ENCODE measurements at places on chromosomes 1 and 21.

DNA sequence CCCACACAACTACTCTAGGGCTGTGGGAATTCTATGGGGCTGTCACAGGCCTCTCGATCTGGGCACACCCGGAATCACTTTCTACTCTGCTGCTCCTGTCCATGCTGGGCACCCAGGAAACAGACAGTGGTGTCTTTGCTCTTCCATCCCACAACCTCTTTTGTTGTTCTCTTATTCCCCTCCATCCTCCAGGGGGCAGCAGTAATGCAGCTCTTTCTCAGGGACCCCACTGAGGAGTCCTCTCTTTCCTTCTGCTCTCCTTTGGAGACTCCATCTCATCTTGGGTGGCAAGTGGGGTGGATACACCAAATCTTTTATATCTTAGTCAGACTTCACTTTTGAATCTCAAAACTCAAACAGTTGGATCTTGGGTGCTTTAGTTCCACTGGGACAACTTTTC lies 206.3 kb downstream of the HS2ST1 start:
- no peak for DNase-seq

- no peak for DNase-seq
Observed at GRCh38 chr1:66747501-66747900, 4.8 kb upstream of the DYNLT5 start.

GRCh38 chr1:166391279-166392066 lies 224.7 kb upstream of the FAM78B start:
- DNase-seq = no peak

- DNase-seq = no peak
Observed at GRCh38 chr1:244239261-244239770, 188.2 kb downstream of the ZBTB18 start.

GRCh38 chr1:61087571-61087970 lies 5.2 kb downstream of the NFIA start:
- no peak for DNase-seq

DNA sequence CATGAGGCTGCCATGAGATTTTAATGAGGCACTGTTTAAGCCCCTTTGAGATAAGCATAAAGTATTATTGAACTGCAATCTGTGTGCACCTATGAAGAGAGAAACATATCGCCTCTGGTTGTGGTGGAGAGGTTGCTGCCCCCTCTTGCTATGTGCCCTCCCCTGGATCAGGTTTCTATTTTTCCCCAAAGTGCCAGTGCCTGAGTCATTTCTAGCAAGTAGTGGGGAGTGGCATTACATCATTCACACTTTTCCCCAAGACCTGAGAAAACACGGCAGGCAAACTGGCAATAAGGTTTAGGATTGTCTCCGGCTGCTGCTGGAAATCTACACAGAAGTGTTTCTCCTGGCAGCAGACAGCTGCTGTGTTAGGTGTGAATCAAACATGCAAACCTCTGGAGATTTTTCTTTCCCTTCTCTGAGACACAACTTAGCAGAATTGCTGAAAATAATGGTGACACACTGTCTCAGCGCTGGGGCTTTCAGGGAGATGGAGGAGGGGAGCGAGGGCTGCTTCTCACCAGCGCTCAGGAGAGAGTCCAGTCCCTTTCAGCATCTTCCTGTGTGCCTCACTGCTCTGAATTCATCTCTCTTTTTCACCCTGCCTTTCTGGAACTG lies 13.7 kb upstream of the RGS16 start:
- DNase-seq = no peak

- DNase-seq = no peak
Observed at GRCh38 chr1:245016700-245017099, 138.1 kb upstream of the KIF26B start.

DNA sequence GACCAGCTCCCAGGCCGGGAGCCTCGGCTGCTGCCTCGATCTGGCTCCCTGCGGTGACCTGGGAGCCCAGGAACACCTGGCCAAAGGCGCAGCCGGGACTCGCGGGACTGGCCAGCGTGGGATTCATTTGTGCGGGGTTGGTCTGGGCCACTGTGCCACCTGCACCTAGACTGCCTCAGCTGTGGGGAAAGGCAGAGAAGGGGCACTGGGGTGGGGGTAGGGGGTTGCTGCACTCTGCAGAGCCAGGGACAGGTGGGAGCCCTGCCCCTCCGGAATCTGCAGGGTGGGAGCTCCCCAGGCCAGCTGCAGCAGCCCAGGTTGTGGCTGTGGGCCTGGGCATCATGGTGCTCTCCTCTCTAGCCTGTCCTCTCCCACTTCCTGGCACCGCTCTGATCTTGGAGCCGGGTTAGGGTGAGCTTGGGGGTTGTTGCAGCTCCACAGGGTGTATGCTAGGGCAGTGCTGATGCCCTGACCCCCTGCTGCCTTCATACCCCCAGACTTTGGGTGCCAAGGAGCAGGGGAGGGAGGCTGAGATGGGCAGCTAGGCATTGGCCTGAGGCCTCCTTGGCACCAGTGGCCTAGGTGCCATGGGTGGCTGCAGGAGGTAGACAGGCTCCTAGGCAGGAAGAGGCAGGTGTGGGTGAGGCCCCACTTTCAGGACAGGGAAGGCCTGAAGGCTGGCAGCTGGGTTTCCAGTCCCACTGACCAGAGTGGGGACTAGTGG lies 57.5 kb upstream of the ETV3 start:
- no peak for DNase-seq

GRCh38 chr21:35448876-35449599 lies 399.9 kb upstream of the RUNX1 start:
- DNase-seq = no peak

GRCh38 chr1:27787895-27788294 lies 14.9 kb downstream of the STX12 start:
- no peak for DNase-seq

DNA sequence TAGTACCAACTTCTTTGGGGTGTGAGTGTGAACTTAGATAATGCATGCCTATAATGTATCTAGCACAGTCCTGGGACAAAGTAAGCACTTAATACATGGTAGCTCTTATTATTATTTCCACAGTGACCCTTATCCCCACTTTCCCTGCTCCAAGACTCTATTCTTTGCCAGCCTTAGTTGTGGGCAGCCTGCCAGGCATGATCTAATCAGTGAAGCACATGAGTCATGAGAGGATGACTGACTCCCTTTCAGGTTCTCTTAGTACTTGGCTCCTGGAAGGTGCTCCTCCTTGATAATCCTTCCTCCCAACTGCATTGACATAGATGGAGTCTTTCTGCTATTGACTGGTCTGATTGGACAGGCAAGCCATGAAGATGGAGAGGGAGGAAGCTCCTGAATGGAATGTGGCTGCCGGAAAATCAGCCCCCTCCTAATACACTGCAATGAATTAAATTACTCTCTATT lies 17.4 kb upstream of the GNG12 start:
- DNase-seq = no peak

DNA sequence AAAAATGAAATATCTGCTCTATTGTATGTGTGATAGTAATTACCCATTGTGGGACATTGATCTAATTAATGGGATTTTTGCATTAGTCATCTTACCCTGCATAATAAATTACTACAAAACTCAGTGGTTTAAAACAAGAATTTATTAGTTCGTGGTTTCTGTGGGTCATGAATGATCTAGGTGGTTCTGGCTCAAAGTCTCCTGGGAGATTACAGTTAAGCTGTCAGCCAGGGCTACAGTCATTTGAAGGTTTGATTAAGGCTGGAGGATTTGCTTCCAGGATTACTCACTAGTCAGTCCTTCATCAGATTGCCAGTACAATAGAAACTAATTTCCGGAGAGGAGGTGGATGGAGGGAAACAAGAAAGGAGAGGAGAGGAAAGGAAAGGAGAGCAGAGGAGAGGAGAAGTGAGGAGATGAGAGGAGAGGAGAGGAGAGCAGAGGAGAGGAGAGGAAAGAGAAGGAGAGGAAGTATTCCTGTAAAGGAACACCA lies 60.4 kb upstream of the TNFSF4 start:
- DNase-seq = no peak

DNA sequence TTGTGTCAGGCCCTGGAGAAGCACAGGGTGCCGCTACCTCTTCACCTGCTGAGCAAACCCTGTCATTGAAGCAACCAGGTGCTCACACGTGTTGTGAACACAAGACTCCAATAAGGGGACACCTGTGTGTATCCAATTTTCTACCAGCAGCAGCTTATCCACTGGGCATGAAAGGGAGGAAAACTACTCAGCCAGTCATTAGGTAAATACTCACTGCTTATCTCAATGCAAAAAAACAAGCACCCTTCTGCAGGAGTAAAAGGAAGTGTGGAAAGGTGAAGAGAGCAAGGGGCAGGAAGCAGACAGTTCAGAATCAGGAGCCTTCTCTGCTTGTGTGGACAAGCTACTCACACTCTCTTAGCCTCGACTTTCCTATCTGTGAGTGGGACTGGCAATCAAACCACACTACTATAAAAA lies 148.9 kb downstream of the ETS2 start:
- DNase-seq = no peak

- no peak for DNase-seq
Observed at GRCh38 chr1:208164609-208165008, 79.6 kb downstream of the PLXNA2 start.

DNA sequence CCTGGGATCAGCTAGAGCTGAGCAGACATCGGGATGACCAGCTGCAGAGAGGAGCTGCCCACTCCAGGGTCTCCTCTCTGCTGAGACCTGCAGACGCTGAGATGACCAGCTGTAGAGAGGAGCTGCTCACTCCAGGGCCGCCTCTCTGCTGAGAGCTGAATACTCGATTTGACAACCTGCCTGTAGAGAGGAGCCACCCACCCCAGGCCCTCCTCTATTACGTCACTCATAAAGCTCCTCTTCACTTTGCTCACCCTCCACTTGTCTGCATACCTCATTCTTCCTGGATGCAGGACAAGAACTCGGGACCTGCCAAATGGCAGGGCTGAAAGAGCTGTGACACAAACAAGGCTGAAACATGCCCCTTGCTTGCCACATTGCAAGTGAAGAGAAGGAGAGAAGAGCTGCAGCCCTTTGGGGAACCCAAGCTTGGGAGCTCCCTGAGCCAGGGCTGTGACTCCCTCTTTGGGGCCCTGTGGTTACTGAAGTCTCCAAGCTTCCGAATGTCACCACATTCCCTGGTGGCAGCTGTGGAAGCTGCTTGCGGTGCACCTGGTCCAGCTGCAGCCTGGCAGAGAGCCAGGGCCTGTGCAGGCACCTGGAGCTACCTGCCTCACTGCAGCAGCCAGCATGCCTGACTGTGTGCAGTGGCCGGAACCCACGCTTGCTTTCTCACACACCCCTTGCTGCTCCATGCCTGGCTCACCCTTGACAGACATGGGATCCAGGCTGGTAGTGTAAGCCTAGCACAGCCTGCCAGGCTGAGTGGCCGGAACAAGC lies 59.6 kb downstream of the CC2D1B start:
- DNase-seq = no peak

Data from stimulated activated CD4-positive, alpha-beta T cell treated with anti-CD3 and anti-CD28 coated beads, Interleukin-1b, Interleukin-23, amount 100 ng/mL, for 4 hours (primary cell).